ENCODE measurements at places on chromosomes 5 and 9. TPM values are rescaled to one million over a fixed set of nuclear protein-coding genes. Genes with fewer than 3 reads are reported as not detected.

Gene FBP1
- total RNA-seq = 0.53 TPM

DNA sequence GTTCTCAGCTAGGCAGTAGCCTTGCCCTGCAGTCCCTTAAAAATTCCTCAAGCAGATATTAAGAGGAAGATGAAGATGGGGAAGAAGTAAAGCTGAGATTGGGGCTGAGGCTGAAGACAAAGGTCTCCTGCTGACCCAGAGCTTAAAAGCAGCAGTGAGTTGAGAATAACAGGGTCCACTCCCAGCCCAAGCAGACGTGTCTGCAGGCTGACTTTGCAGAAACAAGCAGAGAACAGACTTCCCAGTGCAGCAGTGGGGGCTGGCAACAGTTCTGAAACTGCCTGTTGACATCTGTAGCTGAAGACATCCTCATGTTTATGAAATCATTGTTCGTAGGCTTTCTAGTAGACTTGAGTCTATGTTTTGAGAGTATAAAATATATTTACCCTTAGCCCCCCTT lies 1.1 kb downstream of the CTXN3 start:
- no peaks in the 10 kb centered on the region for H3K27me3 ChIP-seq
- no peaks in the 10 kb centered on the region for H3K36me3 ChIP-seq
- H3K4me1 ChIP-seq = peaks cover 9% of the 10 kb centered on the region
- no peak overlapping the region for H3K27ac ChIP-seq
- H3K4me3 ChIP-seq = no peak overlapping the region

DNA sequence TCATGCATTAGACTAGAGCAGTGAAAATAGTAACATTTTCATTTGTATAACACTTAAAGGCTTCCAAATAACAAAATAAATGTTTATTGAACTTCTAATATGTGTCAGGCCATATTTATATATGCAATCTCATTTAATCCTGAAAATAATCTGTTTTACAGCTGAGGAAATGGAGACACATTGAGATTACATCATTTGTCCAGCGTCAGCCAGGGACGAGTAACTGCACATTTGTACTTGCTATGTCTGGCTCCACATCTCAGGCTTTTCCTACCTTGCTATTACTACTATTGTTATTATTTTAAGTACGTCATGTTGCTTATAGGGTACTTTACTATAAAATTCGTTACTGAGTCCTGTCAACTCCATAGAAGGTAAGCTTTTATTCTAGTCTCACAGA lies 3.8 kb upstream of the C9 start:
- H3K4me3 ChIP-seq = no peak overlapping the region
- H3K36me3 ChIP-seq = peaks cover 2% of the 10 kb centered on the region
- H3K4me1 ChIP-seq = peaks cover 2% of the 10 kb centered on the region

Gene FST
- 32.4 TPM for total RNA-seq

DNA sequence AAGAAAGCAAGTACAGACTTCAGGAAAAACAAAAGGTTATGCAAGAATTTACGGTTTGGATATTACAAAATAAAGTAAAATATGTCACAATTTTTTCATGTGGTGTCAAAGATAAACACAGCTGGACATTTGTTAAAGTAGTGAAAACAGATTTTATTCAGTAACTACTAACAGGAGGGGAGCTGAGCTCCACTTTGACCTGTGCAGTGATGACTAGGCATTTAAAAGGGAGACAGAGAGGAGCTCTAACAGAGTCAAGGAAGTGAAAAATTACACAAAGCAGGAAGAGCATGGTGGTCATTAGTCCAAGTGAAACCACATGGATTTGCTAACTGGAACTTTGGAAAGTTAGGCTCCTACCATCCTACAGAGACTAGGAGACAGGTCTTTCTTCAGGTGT lies 263.6 kb upstream of the PCSK5 start:
- H3K4me3 ChIP-seq = no peak overlapping the region
- H3K27ac ChIP-seq = no peak overlapping the region
- DNase-seq = no peak
- no peaks in the 10 kb centered on the region for H3K27me3 ChIP-seq
- H3K36me3 ChIP-seq = no peaks in the 10 kb centered on the region

Gene PCDHB7
- total RNA-seq = 2.1 TPM

DNA sequence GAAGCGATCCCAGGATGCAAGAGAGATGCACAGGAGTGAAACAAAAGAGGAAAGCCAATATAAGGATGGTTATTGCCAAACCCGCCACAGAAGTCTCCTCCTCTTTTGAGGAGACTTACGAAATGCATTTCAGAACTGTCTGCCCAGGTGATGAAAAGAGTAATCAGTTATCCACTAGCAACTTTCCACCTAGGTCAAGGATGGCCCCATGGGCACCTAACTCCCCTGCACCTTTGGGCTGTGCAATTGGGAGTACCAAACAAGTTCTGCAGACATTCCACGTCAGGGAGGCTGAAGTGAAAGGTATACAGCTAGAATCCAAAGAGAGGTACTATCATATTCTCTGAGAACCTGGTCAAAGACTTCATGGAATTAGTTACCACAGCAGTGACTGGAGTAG lies 25.7 kb downstream of the HMGCS1 start:
- no peak overlapping the region for H3K4me3 ChIP-seq
- peaks cover 28% of the 10 kb centered on the region for H3K36me3 ChIP-seq
- no peaks in the 10 kb centered on the region for H3K27me3 ChIP-seq
- H3K27ac ChIP-seq = no peak overlapping the region
- no peaks in the 10 kb centered on the region for H3K4me1 ChIP-seq
- no peak for DNase-seq

DNA sequence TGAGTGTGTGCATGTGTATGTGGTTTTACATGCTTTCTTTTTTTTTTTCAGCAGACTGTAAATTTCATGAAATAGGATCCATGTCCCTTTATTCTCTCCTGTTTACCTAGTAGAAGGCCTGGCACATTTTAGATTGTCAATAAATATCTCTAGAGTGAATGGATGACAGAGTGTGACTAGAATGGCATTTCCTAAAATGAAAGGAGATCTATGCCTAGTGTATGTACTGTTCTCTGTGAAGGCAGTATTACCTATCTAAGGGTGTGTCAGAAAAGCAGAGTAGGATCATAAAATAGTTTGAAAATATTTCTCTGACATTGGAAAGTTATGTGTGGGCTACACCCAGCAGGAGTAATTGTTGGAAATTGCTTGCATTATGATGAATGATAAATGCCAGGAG lies 1876.0 kb upstream of the C9orf72 start:
- H3K4me1 ChIP-seq = no peaks in the 10 kb centered on the region
- DNase-seq = no peak
- H3K4me3 ChIP-seq = no peak overlapping the region
- H3K27me3 ChIP-seq = no peaks in the 10 kb centered on the region
- no peak overlapping the region for H3K27ac ChIP-seq
- no peaks in the 10 kb centered on the region for H3K36me3 ChIP-seq

Gene NEURL1B
- 27.3 TPM for total RNA-seq

Gene DELE1
- 66.5 TPM for total RNA-seq

Gene GNE
- 13.9 TPM for total RNA-seq

Gene FER
- 26.9 TPM for total RNA-seq

GRCh38 chr5:135324160-135324559 lies 74.9 kb downstream of the MACROH2A1 start:
- no peak overlapping the region for H3K4me3 ChIP-seq
- no peak overlapping the region for H3K27ac ChIP-seq
- H3K27me3 ChIP-seq = peaks cover 2% of the 10 kb centered on the region
- H3K36me3 ChIP-seq = no peaks in the 10 kb centered on the region
- H3K4me1 ChIP-seq = peaks cover 21% of the 10 kb centered on the region
- no peak for DNase-seq

Gene RNF44
- 9.1 TPM for total RNA-seq

DNA sequence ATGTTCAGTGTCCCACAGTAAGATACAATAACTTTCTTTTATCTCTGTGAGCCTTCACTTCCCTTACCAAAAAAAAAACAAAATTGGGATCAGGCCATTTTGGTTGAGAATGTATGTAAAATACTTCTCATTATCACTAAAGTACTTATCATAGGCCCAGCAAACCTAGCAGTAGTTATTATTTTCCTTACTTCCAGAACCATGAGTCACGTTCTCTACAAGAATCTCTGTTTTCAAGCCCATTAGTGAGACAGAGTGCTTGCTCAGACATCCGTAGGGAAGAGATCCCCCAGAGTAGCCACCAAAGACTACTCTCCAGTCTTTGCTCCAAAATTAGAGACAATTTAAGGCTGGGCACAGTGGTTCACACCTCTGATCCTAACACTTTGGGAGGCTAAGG lies 103.9 kb upstream of the NR5A1 start:
- H3K4me3 ChIP-seq = no peak overlapping the region
- no peak for DNase-seq

GRCh38 chr5:67516948-67517565 lies 320.5 kb upstream of the CD180 start:
- H3K36me3 ChIP-seq = no peaks in the 10 kb centered on the region
- H3K27me3 ChIP-seq = no peaks in the 10 kb centered on the region
- DNase-seq = peak; percentile 69
- no peak overlapping the region for H3K4me3 ChIP-seq
- H3K4me1 ChIP-seq = no peaks in the 10 kb centered on the region

DNA sequence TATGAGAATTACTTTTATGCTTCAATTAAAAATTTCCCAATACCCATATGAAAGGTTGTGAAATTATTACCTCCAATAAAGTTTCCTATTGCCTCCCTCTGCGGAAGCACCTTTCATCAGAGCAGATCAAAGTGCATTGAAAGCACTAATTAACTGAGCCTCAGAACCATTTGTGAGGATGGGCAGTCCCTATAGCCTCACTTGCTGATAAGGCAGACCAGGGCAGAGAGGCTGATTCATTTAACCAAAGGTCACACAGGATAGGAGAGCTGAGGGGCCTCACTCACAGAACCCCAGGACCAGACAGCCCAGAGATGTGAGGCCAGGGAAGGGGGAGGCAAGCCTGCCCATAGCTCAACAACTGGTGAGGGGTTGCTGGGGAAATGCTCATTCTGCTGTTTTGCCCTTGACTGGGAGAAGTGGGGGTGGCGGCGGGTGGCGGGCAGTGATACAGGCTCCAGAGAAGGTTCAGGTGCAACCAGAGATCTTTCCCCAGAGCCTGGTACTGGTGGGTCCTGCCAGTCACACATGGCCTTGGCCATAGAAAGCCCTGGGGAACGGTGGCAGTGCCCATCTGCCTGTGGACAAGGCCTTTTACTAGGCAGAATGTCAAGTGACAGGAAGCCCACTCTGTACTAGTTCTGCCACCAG lies 57.9 kb downstream of the MACROH2A1 start:
- no peak overlapping the region for H3K27ac ChIP-seq
- H3K27me3 ChIP-seq = no peaks in the 10 kb centered on the region
- peaks cover 97% of the 10 kb centered on the region for H3K36me3 ChIP-seq
- peaks cover 37% of the 10 kb centered on the region for H3K4me1 ChIP-seq
- DNase-seq = no peak

DNA sequence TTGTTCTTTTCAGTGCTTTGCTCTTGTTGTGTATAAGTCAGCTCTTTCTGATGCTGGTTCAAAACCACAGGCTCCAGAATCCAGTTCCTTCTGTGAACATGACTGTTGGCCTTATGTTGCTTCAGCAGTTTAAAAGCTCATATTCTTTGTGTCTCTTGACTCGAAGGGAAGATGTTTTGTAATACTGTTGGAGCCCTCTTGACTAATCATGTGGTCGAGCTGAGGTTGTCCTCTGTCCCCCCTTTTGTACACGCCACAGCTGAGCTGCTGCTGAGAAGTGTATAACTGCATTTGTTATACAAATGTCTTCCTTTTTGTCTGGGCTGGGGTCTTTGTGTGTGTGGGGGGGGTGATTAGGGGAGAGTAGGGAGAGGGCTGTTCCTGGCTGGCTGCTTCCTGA lies 35.8 kb downstream of the SLC36A1 start:
- DNase-seq = peak; percentile 74
- no peak overlapping the region for H3K4me3 ChIP-seq
- H3K27me3 ChIP-seq = no peaks in the 10 kb centered on the region
- H3K4me1 ChIP-seq = peaks cover 13% of the 10 kb centered on the region
- peak overlapping the region; percentile 31 for H3K27ac ChIP-seq

DNA sequence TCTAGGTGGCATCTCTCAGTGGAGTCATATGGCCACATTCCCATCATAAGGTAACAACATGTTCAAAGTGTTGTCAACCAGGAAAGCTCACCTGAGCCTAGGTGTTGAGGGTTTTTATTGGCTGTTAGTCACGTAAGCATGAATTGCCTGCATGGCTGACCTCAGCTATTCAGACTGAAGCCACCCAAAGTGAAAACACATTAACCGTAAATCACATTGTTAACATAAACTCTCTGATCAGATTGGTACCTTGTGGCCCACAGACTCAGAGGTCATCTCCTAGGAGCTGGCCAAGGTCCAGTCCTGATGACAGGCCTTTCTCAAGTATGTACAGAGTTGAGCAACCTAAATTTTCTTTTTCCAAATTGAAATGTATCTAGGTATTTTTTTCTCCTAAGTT lies 26.7 kb downstream of the SRFBP1 start:
- H3K27me3 ChIP-seq = no peaks in the 10 kb centered on the region
- no peak overlapping the region for H3K4me3 ChIP-seq
- H3K4me1 ChIP-seq = no peaks in the 10 kb centered on the region
- no peak overlapping the region for H3K27ac ChIP-seq

GRCh38 chr5:66558560-66558959 lies 37.6 kb upstream of the MAST4 start:
- no peaks in the 10 kb centered on the region for H3K4me1 ChIP-seq
- no peak overlapping the region for H3K4me3 ChIP-seq
- no peak overlapping the region for H3K27ac ChIP-seq
- peak; percentile 26 for DNase-seq
- H3K27me3 ChIP-seq = no peaks in the 10 kb centered on the region
- H3K36me3 ChIP-seq = no peaks in the 10 kb centered on the region

DNA sequence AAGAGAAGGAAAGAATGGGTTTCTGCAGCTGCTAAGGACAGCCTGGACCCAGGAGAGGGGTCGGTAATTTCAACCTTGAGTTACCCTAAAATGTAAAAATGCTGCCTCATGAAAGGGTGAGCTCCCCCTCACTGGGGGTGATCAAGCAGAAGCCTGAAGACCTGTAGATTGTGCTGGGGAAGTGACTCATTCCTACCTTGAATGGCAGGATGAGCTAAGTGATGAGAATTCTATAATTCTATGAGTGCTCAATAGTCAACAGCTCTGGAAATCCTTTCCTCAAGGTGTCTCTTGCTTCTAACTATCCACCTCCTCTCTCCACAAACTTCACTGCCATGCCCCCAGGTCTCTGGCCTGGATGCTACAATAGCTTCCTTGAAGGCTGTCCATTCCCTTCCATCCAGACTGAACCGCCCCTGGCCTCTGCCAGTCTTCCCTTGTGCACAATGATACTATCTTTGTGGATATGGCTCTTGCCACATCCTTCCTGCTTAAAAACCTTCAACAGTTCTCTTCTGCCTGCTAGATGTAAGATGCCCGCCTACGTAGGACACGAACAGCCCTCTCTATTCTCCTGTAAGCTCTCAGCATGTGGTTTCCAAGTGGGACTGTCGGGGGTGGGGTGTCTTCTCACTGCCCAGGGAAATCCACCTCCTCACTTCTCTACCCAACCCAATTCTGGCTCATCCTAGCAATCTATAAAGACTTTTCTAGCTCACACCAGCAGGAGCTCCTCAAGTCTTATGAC lies 50.6 kb downstream of the PTPN3 start:
- H3K4me1 ChIP-seq = no peaks in the 10 kb centered on the region
- no peaks in the 10 kb centered on the region for H3K36me3 ChIP-seq
- DNase-seq = no peak

GRCh38 chr9:133227242-133227860 lies 18.3 kb upstream of the OBP2B start:
- no peaks in the 10 kb centered on the region for H3K4me1 ChIP-seq
- no peaks in the 10 kb centered on the region for H3K36me3 ChIP-seq
- H3K27ac ChIP-seq = no peak overlapping the region
- no peaks in the 10 kb centered on the region for H3K27me3 ChIP-seq
- no peak for DNase-seq

Data from muscle of leg (tissue), 16 donors.